Tibial artery (tissue), 4 donors: ENCODE measurements at places on chromosomes 11 and 22.

GRCh38 chr22:46534177-46534776, 3.1 kb downstream of the CELSR1 start:
- no peak for DNase-seq

GRCh38 chr11:113488931-113489351, 13.7 kb upstream of the DRD2 start:
- no peak for DNase-seq

GRCh38 chr11:123707606-123708205, 33.8 kb downstream of the ZNF202 start:
- DNase-seq, result no peak

GRCh38 chr11:116255321-116255953, 517.4 kb downstream of the BUD13 start:
- DNase-seq, result no peak

GRCh38 chr11:46947399-46948077, 11.0 kb downstream of the CSTPP1 start:
- DNase-seq, result no peak

DNA sequence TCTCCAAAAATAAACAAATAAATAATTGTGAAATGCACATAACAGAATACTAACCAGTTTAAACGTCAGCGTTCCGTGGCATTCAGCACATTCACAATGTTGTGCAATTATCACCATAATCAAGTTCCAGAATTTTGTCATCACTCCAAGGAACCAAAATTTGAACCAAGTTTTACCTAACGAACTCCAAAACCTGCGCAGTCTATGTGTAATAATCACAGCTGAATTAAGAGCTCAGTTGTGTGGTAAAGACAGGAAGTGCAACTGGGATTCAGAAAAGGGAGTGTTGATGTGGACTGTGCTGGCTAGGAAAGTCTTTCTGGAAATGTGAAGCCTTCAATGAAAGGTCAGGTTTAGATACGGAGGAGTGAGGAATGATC, 5.4 kb upstream of the MCAM start:
- no peak for DNase-seq

- DNase-seq, result no peak
Observed at GRCh38 chr11:17543041-17543440, 1.2 kb downstream of the USH1C start.

GRCh38 chr11:33690290-33691065, 10.1 kb downstream of the C11orf91 start:
- peak; percentile 89 for DNase-seq

DNA sequence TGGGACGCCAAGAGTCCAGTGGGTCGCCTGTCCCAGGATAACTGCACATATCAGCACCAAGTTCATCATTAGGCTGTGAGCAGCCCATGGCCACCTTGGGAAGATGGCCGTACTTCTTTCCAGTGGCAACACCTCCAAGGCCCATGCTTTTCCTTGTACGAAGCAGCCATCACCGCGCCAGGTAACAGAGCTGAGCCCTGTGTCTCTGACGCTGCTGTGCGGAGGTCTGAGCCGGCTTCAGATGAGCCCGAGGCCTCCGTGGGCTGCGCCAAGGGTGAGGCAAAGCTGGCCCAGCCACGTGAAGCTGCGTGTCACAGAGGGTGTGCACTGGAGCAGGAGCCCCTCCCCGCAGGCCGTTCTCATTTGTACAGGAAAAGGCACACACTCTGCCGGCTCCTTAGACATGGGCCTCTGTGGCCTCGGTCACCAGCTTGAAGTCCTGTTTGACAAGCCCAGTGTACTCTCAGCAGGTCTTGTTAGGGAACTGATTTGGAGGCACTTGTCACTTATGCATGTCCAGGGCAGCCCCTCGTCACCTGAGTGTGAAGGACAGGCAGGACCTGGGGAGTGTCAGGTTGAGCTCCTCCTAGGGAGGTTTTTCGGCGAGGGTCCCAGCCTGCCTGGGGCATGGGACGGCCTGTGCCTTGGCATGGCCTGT, 401.5 kb downstream of the TBC1D22A start:
- peak; percentile 53 for DNase-seq

DNA sequence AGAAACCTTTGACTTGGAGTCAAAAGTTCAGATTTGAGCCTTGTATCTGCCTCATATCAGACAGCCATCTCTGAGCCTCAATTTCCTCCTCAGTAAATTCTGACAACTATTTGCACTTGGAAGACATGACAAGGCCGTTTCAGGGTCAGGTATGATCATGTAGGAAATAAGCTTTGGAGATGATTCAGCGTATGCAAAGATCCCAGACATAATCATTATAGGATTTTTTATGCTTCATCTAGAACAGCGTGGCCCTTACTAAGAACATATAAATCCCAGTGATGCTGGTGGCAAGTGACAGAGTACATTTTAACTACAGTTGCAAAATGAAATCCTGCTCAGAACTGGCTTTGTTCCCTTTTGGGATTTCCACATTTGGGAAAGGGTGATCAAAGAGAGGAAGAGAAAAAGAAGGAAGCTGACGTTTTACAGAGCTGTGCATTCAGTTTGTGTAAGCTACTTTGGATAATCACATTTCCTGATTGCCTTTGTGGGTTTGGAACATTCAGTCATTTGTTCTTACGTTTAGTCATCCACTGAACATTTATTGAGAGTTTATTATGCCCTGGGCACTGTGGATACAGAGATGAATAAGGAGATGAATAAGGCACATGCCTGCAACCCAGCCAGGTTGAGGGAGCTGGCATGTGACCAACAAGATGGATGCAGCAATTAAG, 81.9 kb upstream of the HEPHL1 start:
- no peak for DNase-seq

GRCh38 chr22:20033045-20033706, 12.3 kb downstream of the TANGO2 start:
- peak; percentile 86 for DNase-seq

- DNase-seq, result no peak
Observed at GRCh38 chr11:119975561-119976152, 162.3 kb downstream of the TRIM29 start.

DNA sequence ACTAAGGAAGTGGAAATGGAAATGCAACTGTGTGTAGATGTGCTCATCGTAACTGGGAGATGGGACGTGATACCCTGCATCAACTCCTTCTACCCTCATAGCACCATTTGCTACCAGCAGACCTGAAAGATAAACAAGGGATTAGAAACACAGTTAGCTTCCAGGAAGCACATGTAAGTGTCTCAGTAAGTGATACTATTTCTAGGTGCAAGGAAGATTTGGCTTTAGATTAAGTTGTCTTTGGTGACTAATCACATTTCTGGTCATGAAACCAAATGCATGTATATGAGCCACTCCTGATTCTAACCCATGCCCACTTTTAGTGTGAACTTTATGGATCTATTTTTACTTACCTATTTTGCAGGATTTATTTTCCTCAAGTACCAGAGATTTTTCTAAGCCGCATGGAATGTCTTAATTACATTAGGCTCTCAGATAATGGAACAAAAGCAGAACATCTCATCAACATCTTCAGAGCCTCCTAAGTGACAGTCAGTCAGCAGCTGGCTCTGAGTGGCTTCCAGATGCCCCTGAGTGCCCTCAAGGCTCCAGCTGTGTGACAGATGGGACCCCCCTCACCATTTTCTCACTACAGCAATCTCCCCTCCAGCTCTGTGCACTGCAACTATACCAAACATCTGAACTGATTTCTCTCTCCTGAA, 21.2 kb downstream of the SLC5A12 start:
- DNase-seq, result no peak

DNA sequence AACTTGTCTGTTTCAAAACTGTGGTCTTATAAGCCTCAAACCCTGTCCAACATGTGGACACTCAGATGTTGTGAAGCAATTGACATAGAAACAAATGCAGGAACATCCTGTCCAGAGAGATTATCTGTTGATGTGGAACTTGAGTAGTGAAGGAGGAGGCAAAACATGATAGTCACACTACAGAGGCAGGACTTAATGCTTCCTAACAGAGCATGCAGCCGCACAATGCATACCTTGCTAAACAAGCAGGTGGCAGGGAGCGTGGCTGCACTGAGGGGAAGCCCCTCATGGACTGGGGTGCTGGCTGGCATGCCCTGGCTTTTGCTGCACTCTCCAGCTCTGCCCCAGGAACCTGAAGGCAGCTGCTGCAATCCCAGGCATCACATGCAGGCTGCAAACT, 5.3 kb downstream of the C22orf39 start:
- DNase-seq, result no peak

GRCh38 chr22:38046070-38046748, 11.0 kb upstream of the PICK1 start:
- DNase-seq, result no peak

GRCh38 chr11:102599642-102600261, 25.4 kb downstream of the MMP20 start:
- DNase-seq, result no peak

- DNase-seq, result no peak
Observed at GRCh38 chr11:61061081-61061826, 41.0 kb upstream of the CD5 start.

DNA sequence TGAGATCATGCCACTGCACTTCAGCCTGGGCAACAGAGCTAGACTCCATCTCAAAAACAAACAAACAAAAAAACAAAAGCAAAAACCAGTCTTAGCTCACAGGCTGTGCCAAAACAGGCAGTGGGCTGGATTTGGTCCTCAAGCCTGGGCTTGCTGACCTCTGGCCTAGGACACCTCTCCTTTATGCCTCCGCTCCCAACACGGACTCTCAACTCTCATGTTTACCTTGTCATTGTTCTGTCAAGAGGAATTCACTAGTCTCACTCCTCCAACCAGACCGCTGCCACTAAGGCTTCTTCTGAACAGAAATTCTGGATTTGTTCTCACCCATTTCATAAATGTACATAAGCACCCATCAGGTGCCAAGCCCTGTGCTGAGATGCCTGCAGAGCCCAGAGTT, 42.6 kb downstream of the FAM83F start:
- DNase-seq, result no peak

- DNase-seq, result no peak
Observed at GRCh38 chr22:40157330-40157945, 20.3 kb upstream of the TNRC6B start.

GRCh38 chr22:26477341-26477731, 6.2 kb downstream of the HPS4 start:
- DNase-seq, result no peak

DNA sequence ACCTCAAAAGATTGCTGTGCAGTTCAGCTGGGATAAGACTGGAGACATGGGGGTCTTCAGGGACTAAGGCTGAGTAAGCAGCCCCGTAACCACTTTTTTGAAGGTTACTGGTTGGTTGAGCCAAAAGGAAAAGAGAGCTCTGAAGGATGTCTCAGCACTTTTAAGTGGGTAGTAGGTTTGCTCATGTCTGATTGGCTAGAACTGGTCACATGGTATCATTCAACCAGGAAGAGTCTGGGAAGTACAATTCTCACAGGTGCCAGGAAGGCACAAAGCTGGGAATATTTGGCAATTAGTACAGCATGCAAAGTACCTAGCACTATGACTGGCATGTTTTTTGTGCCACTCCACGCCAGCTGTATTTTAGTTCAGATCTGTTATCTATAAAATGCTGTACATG, 58.1 kb downstream of the SNX19 start:
- DNase-seq, result no peak

- DNase-seq, result no peak
Observed at GRCh38 chr22:46881373-46882118, 119.1 kb downstream of the TBC1D22A start.

- no peak for DNase-seq
Observed at GRCh38 chr11:119091178-119091577, 6.5 kb downstream of the HMBS start.

GRCh38 chr11:92050305-92050704, 174.3 kb upstream of the FAT3 start:
- DNase-seq, result no peak

DNA sequence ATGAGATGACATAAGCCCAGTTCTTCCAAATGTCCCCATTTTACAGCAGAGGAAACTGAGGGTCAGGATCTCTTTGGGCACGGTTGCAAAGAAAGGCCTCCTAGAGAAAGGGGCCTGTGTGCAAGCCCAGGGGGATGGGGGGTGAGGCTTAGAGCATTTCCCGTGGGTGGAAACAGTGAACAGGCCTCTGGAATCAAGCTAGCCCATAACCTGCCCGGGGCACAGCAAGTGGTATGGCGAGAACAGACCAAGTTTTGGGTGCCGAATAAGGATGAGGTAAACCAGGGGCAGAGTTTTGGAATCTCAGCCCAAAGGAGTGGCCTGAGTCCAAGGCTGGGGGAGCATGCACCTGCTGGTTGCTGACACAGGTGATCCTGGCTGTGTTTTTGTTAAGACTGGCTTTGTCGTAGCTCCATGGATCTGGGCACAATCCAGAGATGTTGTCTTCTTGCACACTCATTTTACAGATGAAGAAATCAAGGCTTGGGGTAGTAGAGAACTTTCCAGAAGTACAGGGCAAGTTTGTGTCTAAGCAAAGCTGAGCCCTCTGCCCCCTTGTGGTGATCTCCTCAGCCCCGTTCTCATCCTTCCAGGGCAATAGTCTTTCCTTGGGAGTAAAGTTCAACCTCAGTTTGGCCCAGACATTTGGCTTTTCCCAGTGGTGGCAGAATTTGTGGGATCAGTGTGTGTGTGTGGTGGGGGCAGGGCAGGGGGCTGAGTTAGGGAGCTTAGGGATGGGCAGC, 53.5 kb upstream of the MYEOV start:
- DNase-seq, result no peak

DNA sequence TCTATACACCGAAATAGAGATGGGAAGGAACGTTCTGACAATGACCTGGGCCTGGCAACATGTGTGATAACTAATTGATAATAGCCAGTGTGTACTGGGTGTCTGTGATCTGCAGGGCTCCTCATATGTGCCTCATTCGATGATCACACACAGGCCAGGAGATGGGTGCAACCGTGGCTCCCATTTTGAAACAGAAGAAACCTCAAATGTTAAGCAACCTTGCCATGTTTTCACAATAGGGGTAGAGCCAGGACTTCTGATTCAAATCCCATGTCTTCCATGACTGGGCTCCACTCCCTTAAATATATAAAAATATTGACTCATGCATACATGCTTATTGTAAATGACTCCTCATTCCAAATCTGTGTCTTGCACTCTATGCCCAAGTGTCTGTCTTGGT, 11.1 kb downstream of the APOL3 start:
- DNase-seq, result no peak

DNA sequence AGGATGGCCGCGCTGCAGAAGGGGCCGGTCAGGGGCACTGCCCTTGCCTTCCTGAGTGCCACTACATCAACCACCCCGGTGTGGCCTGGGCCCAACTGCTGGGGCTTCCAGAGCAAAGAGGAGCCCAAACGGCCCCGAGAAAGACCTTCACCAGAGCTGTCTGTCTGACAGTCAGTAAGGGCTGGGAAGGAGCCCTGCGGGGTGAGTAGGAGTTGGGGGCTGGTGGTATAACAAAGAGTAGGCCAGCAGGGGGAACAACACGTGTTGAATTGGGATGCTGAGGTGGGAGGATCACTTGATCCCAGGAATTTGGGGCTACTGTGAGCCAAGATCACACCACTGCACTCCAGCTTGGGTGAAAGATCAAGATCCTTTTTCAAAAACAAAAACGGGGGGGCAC, 3.9 kb downstream of the GSTT4 start:
- no peak for DNase-seq

GRCh38 chr22:41821471-41822316, 11.2 kb upstream of the SREBF2 start:
- DNase-seq, result no peak
